Activated gamma-delta T cell treated with anti-CD3 and anti-CD28 coated beads, Interleukin-2, amount 50 U/mL, for 16 hours (primary cell): ENCODE measurements at places on chromosomes 2 and 18.

DNA sequence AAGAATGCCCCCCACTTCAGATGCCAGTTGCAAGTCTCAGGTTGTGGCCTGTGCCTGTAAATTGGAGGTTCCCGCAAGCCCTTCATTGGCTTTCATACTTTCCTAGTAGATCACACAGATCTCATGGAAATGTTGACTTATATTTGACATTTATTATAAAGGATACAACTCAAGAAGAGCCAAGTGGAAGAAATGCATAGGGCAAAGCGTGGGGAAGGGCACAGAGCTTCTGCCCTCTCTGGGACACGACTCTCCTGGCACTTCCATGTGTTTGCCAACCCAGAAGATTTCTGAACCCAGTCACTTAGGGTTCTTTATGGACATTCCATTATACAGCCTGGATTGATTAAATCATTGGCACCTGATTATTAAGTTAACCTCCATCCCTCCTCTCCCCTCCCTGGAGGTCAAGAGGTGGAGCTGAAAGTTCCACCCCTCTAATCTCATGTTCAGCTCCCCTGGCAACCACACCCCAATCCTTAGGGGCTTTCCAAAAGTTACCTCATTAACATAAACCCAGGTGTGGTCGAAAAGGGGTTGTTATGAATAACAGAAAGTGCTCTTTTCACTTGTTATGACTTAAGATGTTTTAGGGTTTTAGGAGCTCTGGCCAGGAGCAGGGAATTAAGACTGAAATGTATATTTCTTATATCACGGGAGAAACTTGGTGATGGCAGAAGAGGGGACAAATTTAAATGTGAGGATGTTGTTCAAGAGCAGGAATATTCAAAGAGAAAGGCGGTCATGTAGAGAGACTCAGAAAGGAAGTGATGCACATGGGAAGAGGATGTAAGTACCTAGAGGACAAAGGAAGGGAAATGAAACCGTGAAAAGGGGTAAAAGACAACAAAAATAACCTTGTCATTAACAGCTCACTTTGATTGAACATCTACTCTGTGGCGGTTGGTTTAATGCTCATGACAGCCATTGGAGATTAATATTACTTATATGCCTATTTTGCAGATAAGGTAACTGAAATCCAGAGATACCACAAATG, 31.8 kb downstream of the SP100 start:
- DNase-seq: no peak

- no peak for DNase-seq
Measured at GRCh38 chr2:120293096-120294007, 40.7 kb downstream of the RALB start.

DNA sequence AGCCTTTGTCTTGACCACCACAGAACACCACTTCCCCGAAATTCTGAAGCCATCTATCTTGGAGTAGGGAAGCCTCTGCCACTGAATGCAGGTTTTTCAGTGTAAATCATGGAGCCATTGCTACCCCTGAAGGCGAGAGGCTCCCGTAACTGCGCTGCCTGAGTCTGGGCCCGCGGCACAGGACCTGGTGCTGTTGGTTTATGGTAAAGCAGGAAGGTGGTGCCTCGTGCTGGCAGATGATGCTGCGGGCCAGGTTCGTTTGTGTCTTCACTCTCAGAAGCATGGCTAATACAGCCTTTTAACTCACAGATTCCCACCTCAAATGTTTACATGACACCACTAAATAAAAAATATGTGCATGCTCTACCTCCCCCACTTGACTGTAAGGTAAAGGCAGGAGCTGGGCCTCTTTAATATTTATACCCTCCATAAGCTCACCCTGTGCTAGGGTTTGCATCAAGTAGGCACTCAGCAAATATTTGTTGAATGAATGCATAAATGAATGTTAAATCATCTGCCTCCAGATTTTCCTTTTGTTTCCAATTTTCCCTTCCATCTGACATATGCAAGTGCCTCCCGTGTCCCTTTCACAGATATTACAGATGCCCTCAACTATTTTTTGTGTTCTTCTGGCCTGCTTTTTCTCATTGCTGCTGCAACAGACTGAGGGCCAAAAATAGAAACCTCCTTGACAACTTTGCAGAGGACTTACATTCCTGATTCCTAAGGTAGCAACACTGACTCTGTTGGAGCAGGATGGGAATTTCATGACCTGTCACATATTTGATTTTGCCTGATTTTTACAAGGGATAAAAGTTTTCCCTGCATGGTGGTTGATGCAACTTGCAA, 83.5 kb upstream of the CPO start:
- no peak for DNase-seq

DNA sequence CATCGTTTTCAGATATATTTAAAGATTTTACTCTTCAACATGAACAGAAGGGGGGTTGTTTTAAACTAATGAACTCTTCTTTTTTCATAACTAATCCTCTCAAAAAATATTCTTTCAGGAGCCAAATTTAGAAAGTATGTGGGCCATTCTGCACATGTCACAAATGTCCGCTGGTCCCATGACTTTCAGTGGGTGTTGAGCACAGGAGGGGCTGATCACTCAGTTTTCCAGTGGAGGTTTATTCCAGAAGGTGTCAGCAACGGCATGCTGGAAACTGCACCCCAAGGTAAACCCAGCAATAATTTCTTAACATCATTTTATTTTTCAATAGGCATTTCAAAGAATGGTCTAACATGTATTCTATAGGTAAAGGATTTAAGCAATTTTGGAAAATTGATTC, 136.0 kb downstream of the EML6 start:
- no peak for DNase-seq
